8988T (cell line): ENCODE measurements at places on chromosomes 1 and 21.

DNA sequence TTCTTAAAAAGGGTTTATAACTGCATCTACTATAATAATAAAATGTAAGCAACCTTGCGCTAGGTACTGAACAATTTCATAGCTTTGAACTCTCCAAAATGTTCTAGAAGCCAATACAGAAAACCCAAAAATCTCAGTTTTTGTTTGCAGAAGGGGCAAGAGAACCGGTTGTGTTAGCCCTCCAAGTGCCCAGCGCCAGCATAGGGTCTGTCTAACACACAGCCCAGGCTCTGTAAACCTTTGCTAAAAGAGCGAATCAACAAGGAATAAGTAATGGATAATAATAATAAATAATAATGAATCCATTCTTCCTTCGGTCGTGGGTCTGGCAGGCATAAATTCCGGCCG is 333 bp upstream of the CHAF1B start:
- DNase-seq, result no peak

DNA sequence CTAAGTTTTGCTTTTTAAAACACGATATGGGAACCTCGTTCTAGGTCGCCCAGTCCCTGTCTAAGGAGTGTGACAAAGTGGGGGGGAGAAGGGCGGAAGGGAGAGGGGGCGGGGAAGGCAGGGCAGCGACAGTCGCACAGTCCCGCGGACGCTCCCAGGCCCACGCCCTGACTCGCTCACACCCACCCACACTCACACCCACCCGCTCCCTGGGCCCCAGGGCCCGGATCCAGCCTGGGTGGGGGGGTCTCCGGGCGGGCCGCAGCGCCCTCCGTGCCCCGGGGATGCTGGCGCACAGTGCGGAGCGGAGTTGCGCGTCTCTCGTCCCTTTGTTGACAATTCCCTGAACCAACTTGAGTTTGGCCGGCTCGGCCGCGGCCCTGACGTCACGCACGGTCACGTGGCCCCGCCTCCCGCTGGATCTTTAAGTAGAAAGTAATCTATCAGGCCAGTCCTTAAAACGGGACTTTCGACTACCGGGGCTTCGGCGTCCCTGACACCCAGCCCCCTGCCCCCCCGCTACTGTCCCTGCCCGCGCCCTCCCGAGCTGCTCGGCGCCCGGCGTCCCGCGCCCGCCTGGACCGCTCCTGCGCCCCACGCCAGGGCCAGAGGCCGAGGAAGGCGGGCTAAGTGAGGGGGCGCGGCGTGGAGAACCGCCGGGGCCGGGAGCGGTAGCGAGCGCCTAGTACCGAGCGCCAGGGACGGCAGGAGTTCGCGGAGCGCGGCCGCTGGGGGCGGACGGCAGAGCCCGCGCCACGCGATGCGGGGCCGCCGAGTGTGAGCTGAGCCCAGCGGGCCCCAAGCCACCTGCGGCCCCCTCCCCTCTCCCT is at the start of gene FOXD3:
Gene FOXD3 (plus strand): TSS at position 454 of the 830 bp plus-strand sequence. CDS start 492 bp downstream, outside the sequence.
- peak; percentile 69 for DNase-seq

- no peak for DNase-seq
Measured at GRCh38 chr1:30666756-30667273, 56.6 kb downstream of the MATN1 start.

DNA sequence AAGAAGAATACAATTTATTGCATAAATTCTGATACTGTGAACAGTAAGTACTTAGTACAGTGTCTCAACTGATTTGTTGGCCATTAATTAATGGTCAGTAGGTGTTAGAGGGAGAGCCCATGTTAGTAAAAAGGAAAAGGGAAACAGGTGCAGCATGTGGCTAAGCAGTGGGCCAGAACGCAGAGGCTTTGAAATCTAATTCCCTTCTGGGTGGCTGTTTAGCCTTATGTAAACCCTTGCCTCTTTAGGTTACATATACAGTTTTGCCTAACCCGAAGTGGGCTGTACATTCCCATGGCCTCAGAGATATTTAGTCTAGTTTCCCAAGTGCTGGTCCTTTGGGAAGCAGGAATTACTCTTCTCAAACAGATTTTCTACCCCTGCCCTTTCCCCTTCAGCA is 43.5 kb upstream of the BCL9 start:
- DNase-seq, result no peak

DNA sequence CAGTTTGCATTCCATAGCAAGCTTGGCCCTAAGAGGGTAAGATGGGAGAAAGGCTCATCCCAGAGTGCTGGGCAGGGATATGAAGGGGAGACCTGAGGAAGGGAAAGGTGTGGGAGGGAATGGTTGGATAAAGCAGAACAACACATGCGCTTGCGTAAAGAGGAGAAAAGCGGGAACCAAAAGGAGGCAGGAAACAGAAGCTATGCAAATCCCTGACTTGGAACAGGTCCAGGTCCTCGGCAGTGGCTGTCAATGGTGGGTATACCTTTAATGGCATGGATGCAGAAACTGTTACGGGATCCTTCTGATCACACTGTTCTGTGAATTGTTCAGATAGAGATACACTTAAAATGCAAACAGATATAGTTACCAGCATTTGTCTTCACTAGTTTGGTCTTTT is 455.6 kb downstream of the SIPA1L2 start:
- no peak for DNase-seq

GRCh38 chr1:172350856-172351255 is 69.6 kb upstream of the C1orf105 start:
- no peak for DNase-seq

- DNase-seq, result no peak
Measured at GRCh38 chr1:246178717-246179311, 328.3 kb downstream of the SMYD3 start.

- DNase-seq, result no peak
Measured at GRCh38 chr1:84712276-84712874, 22.1 kb upstream of the SSX2IP start.

DNA sequence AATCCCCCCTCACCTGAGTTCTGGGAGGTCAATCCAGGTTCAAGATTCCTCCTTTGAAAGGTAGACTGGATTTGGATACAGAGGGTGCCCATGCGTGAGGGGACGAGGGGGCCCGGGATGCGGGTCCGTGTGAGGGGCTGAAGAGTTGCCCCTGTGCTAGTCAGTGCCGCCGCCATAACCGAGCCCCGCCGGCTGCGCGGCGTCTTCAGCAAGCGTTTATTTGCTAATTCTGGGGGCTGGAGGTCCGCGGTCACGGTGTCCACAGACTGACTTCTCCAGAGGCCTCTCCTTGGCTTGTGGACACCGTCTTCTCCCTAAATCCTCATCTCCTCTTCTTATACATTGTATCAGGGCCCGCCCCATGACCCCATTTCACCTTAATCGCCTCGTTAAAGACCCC is 20.9 kb upstream of the SAMD11 start:
- DNase-seq, result no peak

DNA sequence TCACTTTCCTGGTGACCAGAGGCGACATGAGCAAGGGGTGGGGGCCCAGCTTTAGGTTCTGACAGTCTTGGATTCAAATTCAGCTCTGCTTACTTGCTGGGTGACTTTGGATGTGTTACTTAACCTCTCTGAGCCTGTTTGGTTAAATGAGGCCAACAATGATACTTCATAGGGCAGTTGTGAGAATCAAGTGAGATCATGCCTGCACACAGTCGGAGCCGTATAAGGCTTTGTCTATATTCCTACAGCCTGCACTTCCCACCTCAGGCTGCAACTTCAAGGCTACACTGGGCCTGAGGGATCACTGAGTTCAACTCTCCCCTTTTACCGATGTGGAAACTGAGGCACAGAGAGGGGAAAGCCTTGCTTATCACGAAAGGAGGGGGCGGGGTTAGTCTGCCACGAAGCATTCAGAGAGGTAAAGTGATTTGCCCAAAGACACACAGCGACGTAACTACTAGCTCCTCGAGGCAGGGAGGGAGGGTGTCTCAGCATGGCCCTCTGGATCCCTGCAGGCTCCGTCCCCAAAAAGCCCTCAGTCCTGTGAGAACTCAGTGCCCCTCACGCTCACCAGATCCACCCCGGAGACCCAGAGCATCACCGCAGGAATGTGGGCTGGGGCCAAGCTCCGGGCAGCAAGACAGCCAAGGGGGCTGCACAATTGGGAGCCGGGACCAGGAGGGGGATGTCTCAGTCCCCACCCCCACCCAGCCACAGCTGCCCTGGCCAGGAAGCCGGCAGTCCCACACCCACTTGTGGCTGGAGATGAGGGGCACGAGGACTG is 25.0 kb downstream of the SDC3 start:
- DNase-seq, result no peak

DNA sequence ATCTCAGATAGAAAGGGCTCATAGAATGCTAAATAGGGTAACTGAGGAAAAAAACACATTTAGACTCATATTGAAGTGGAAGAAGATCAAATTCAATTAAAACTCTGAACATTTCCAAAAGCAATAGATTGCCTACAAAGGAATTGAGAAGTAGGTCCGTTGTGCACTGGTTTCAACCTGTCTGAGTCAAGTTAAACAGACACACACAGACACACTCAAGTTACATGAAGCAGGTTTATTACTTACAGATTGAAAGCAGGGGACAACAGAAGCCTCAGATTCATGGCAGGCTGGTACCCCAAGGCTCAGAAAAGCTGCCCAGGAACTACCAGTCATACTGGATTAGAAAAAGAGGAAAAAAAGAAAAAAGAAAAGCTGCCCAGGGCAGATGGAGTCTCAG is 20.7 kb upstream of the S100A2 start:
- DNase-seq, result no peak

DNA sequence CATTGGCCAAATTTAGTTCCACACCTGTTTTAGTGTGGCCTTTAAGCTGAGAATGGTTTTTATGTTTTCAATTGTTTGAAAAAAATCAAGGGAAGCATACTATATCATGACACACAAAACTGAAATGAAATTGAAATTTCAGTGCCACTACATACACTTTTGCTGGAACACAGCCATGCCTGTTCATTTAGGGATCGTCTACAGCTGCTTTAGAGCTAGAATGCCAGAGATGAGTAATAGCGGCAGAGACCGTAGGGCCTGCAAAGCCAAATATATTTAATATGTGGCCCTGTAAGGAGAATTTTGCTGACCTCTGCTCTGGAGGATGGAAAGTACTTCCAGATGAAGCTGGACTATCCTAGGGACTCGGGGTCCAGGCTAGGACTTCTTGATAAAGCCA is 62.5 kb upstream of the LYST start:
- no peak for DNase-seq

- no peak for DNase-seq
Measured at GRCh38 chr1:6723621-6724428, 22.2 kb upstream of the DNAJC11 start.

GRCh38 chr1:51189421-51190073 is 46.5 kb upstream of the RNF11 start:
- DNase-seq, result no peak

GRCh38 chr21:39132248-39132647 is 51.0 kb downstream of the PSMG1 start:
- no peak for DNase-seq

- DNase-seq, result no peak
Measured at GRCh38 chr1:39214714-39214997, 10.2 kb downstream of the MACF1 start.

DNA sequence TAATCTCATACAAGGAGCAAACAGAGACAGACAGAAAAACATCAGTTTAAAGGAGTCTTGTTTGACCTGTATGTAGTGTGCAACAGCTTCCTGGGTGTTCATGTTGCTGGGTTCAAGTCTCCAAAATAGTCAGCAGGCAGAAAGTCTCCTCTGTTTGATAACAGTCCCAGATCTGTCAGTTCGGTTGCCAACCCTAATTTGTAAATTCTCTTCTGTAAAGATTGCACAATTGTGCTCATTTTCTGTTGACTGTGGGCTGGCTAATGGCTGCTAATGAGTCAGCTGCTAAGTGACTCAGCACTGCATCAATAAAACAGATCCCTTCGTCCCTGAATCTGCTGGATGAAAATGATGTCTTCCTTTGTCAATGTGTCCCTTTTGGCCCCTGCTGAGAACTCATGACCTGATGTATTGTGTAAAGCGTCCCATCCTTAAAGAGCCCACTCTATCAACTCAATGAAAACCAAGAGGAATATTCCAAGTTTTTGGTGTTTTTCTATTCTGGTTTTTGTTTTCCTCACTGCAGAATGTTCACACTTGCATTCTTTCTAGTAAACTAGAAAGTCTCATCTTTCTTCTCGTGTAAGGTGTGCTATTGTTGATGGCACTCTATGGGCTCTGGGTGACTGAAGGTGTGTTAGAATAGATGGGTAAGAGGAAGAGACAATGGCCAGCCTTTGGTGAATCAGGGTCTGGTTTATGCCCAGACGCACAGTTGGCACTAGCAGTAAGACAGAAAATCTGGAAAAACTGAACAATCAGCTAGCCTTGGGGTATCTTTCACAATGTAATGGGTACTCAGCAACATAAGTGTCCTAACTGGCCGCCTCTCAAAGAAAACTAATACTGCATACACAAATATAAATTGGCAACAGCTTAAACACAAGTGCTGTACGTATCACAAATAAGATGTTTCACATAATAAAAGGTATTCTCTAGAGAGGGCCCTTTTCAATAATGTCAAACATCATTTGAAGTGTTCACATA is 75.1 kb upstream of the SIPA1L2 start:
- DNase-seq, result no peak

DNA sequence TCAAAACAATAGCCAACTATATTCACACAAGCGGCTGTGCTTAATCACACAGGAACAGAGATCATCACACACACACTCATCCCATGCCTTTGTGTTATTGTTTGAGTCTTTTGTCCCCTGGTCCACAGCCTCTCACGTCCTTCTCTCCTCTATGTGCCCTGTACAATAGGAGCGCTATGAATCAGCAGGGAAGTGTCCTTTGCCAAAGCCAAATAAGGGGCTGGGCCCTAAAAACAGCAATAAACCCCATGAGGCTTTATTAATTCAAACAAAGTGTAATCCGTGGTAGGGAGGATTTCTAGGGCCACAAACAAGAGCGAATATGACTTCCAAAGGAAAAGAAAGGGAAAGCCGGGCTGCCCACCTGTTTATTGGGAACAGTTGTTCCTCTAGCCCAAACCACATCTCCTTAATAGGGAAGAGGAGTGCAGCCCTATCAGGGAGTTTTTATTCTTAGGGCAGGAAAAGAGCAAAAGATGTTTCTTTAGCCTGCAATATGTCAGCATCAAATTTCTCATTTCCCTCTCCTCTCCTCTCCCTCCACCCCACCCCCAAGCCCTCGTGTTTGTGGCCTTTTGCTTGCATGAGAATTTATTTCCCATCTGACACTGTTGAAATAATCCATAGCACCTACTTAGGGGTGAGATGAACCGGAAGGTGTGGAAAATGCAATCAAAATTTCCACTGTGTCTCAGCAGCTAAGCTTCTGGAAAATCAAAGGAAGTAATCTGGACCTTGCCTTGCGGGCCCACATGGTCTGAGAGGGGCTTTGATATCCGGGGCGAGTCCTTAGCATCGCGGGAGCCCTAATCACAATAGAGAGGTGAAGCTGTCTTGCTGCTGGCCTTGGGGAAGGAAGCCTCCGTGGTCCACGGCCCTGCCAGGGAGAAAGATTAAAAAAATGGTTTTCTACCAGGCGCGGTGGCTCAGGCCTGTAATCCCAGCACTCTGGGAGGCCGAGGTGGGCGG is 45.3 kb upstream of the ITPKB start:
- no peak for DNase-seq

- no peak for DNase-seq
Measured at GRCh38 chr1:61157468-61157987, 75.2 kb downstream of the NFIA start.

GRCh38 chr1:54407404-54408146 is 1.4 kb upstream of the SSBP3 start:
- DNase-seq, result peak; percentile 63
